ENCODE measurements at places on chromosomes 7 and 10.

GRCh38 chr10:125396676-125397075, 236.3 kb upstream of the CTBP2 start:
- no peak for DNase-seq

- DNase-seq = no peak
Measured at GRCh38 chr10:60149003-60149402, 240.7 kb downstream of the ANK3 start.

GRCh38 chr7:40987571-40987970, 715.3 kb downstream of the INHBA start:
- DNase-seq = no peak

GRCh38 chr10:133187091-133187905, 27.3 kb downstream of the KNDC1 start:
- no peak for DNase-seq

GRCh38 chr10:30719832-30720231, 90.3 kb upstream of the LYZL2 start:
- no peak for DNase-seq

DNA sequence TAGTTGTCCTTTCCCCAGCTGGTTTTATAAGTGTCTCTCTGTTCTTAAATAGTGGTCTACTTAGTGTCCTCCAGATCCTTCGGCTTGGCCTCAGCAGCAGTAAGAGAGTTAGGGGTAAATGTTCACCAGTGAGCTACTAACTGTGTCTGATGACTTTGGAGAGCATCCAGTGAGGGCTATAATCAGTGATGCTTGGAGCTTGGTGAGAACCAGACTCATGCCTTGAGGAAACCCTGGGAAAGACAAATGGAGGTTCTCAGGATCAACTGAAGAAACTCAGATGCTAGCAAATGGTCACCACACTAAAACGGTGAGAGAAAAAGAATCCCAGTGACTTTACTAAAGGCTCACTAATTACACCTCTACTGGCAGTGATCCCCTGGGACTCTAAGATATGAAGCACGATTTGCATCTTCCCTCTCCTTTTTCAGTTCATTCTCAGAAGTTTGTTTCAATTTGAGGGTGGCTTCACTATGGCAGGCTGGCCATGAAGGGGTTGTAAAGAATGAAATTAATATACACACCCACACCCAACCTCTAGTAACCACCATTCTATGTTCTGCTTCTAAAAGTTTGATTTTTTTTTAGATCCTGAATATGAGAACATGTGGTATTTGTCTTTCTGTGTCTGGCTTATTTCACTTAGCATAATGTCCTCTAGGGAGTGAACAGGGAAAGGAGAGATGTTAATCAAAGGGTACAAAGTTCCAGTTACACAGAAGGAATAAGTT, 177.9 kb downstream of the PDE1C start:
- DNase-seq = no peak

DNA sequence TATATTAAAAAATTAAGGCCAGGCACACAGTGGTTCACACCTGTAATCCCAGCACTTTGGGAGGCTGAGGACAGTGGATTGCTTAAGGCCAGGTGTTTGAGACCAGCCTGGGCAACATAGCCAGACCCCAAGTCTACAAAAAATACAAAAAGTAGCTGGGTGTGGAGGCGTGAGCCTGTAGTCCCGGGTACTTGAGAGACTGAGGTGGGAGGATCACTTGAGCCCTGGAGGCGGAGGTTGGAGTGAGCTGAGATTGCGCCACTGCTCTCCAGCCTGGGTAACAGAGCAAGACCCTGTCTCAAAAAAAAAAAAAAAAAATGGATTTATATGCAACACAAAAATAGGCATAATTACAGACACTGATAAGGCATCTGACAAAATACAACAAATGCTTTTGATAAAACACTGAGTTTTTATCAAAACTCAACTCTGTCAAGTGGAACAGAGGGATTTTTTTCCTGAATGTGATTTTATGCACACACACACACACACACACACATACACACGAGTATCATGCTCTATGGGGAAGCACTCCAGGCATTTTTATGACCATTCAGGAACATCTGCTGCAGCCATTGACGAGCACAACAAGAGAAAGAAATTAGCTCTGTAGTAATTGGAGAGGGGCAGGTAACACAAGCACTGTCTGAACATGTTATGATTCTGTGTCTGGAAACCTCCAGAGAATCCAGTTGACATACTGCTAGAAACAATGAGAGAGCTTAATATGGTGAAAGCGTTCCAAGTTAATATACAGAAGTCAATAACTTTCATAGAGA, 193.1 kb downstream of the WDR37 start:
- DNase-seq = no peak

DNA sequence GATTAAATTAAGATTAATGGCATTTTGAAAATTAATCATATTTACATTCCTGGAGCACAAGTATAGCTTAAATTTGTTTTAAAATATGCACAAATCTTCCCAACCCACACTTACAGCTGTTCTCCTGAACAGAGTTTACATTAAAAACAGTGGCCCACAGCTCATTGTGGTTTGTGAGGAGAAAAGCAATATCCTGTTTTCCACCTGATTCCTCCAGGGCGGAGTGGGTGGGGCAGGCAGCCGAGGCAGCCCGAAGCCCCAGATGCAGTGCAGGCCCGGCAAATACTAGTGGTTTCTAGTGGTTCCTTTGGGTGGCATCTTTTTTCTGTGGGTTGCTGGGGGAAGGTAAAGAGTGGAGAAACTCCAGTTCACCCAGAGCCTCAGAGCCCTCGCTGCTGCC, 280.8 kb downstream of the ARHGAP12 start:
- DNase-seq = no peak

GRCh38 chr10:91592266-91592975, 40.5 kb downstream of the PPP1R3C start:
- DNase-seq = no peak

DNA sequence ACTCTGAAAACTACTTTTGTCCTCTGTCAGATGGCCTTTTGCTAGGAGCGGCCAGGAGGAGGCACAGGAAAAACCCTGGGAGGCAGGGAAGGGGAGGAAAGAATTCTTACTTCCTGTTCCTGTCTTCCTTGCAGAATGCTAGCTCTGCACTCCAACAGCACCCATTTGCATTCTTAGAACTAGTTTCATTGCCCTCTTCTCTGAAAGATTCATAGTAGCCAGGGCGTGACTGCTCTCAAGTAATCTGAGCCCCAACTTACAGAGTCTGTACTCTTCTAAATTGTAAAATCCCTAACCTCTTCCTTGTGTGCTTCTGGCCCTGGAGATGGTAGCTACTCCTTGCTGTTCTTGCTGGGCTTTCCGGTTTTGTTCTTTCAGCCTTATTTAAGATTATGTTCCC, 75.3 kb upstream of the STEAP1 start:
- no peak for DNase-seq

DNA sequence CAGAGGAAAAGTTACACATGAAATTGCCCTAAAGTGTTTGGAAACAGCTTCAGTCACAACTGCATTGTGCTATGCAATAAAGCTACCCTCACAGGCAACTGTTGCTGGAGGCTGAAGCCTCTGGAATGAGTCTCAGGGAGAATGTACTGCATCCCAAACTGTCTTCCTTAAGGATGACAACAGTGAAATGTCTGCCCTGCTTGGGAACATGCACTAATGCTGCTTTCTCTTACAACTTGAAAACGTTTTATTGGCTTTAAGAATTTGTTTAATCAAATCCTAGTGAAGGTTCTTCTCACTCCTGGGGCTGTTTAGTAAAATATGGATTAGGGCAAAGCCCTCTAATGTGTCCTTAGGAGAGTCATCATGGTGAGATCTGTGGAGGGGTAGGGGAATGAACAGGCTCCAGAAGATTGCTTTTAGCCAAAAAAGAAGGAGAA, 215.4 kb downstream of the TWIST1 start:
- DNase-seq = no peak

GRCh38 chr10:78757344-78757925, 311.3 kb upstream of the ZMIZ1 start:
- no peak for DNase-seq
